Stimulated activated CD8-positive, alpha-beta memory T cell treated with anti-CD3 and anti-CD28 coated beads, Interleukin-15, amount 100 ng/mL, for 48 hours (primary cell): ENCODE measurements at places on chromosomes 5 and 9.

DNA sequence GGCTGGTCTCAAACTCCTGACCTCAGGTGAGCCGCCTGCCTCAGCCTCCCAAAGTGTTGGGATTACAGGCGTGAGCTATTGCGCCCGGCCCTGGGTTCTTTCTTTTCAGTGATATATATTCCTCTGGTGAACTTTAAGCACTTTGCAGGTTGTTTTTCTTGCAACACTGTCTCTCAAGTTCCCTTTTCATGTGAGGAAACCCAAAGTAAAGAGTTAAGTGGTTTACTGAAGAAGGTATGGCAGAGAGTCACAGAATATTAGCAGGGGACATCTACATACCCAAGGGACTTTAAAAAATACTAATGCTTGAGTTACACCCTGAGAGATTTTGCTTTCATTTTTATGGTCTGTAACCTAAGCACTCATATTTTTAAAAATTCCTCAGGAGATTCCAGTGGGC is 6.7 kb upstream of the GAPT start:
- no peak for DNase-seq

- no peak for DNase-seq
Measured at GRCh38 chr9:131715906-131716305, 24.0 kb downstream of the RAPGEF1 start.

DNA sequence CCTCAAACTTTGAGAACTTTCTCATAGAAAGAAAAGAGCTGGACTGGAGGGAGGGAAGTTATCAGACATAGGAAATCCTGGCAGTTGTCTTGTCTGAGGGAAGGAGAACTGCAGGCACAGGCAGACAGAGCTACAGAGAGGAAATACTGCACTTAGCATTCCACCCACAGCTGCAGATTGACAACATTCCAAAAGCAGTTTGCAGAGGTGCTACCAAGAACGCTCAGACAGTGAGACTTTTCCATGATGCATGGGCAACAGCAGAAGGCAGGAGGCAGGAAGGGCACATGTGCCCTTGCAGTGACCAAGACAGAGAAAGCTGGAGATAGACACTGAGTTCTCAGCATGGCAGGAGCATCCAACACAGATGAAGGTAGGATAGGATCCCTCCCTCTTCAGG is 327.5 kb upstream of the ZNF462 start:
- no peak for DNase-seq

DNA sequence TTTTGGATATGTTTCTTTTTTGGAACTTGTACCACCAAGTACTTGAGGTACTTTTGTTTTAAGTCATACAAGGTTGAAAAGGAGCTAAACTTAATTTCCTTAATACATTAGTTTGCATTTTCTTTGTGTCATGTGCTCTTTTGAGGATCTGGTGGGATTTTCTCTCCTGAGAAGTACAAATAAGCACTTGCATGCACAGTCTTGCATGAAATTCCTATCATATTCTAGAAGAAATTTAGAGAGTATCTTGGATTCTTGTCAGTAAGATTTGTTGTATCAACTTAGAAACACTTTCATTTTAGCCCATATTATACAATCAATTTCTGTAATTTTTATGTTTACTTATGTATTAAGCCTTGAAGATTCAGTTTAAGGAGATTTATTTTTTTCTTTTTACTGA is 64.9 kb downstream of the CCNH start:
- no peak for DNase-seq

DNA sequence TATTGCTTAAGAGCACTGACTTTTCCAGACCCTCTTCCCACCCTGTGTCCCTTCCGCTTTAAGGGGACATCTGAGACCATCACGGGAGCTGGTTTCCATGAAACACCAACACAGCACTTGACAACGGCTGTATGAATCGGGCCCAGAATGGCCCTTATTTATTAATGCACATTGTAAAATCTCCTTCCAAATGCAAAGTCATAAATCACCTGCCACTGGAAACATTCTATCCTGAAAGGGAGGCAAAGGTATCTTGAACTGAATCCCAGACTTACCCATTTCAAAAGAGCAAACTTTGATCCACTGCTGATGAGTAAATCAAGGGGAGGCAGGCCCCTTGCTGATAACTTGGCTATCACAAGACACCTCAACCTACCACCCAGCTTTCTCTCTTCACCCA is 37.4 kb downstream of the SHB start:
- no peak for DNase-seq
